Esophagus mucosa (tissue), 1 donor: ENCODE measurements at places on chromosomes 16 and 17.

DNA sequence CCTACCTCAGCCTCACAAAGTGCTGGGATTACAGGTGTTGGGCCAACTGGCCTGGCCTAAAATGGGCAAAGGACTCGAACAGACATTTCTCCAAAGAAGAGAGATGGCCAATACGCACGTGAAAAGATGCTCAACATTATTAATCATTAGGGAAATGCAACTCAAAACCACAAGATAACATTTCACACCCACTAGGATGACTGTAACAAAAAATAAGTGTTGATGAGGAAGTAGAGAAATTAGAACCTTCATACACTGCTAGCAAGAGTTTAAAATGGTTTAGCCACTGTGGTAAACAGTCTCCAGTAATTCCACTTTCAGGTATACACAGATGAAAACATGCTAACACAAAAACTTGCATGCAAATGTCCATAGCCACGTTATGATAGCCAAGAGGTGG, 5.7 kb downstream of the TMED6 start:
- no peak for ATAC-seq

- no peak for ATAC-seq
Measured at GRCh38 chr16:63447121-63447520, 1410.9 kb upstream of the CDH8 start.

- ATAC-seq, result no peak
Measured at GRCh38 chr16:67167588-67167987, 2.8 kb upstream of the NOL3 start.

GRCh38 chr17:83192161-83192788, 112.9 kb downstream of the METRNL start:
- peak; percentile 7 for ATAC-seq

- no peak for ATAC-seq
Measured at GRCh38 chr17:20214794-20215193, 205.6 kb downstream of the SPECC1 start.

- ATAC-seq, result no peak
Measured at GRCh38 chr16:12124742-12125141, 148.2 kb downstream of the SNX29 start.

- ATAC-seq, result no peak
Measured at GRCh38 chr16:4114257-4115208, 1.7 kb downstream of the ADCY9 start.

DNA sequence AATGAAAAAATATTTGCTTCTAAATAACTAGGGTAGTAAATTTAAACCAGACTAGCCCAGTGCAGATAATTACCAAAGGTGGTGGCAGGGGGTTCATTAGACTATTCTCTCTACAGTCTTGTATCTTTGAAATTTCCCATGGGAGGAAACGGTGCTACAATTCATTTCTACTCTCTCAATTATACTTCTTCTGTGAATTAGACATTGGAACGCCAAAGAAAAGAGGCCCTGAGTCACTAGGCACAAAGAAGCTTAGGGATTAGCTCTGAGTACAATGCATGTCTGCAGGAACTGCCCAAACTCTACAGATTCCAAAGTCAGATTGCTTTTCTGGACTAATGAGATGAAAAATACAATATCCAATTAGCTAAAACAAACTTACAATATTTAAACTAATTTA, 30.7 kb upstream of the ARL6IP1 start:
- peak; percentile 32 for ATAC-seq

DNA sequence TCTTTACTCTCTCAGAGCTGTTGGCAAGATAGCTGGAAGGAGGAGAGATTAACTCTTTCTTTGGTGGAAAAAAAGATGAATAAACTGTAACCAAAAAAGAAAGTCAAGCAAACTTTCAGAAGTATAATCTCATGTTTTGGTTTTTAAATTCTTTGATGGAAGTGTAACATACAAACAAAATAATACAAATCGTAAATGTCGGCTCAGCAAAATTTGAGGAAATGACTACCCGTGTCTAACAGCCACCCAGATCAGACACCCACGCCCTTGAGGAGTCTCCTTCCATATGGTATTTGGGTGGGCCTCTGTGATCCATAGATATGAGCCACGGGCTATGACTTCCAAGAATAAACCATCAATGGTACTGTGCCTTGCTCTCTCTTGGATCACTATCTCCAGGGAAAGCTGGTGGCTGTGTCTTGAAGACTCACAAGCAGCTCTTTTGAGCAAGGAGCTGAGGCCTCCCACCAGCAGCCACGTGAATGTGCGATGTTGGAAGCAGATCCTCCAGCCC, 9.6 kb upstream of the CD300C start:
- no peak for ATAC-seq

DNA sequence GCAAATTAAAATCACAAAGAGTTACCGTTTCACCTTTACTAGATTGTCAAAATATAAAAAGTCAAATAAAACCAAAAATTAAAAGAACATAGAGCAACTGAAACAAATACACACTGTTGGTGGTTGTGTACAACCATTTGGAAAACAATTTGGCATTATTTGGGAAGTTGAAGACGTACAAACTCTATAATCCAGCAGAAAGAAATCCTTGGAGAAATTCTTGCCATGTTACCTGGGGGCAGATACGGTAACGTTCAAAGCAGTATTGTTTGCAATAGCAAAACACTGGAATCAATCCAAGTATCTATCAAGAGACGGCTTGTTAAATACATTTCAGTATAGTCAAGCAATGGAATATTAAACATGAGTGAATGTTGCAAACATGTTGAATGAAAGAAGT, 56.7 kb downstream of the TBX4 start:
- ATAC-seq, result no peak

DNA sequence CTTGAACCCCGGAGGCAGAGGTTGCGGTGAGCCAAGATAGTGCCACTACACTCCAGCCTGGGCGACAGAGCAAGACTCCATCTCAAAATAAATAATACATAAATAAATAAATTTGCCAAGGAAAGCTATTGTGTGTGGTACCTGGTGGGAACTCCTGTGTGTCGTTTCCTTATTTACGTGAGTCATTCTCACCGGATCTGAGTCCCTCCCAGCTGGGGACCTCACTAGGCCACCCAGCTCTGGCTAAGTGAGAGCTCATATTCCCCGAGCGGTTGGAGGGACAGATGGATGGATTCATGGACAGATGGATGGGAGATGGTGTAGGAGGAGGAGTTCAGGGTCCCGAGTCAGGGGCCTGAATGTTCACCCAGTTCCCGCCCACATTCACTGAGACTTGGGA, 22.9 kb upstream of the C1QL1 start:
- no peak for ATAC-seq

DNA sequence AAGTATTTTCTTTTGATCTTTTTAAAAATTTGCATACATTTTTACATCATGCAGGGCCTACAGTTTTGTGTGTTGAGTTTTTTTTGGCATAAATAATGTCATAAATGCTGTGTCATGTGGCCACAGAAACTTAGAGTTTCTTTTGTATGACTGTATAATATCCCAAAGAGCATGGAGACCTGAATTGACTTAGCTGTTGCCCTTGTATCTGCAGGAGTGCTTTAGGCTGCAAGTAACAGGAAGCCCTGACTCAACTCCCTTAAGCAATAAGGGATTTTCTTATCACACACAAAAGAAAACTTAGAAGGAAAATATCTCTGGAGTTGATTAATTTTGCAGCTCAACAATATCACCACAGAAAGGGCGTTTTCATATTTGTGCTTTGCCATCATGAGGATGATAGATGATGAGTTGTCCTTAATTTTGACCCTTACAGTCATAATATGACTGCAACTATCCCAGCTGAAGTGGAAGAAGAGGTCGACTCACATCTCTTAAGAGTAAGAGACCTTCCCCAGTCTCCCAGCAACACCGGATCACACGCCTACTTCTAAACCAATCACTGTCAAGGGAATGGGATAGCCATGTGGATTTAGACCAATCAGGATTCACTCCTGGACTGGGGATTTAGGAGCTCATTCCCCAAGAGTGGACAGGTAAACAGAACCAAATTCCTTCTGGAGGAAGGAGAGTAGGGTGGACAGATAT, 138.9 kb downstream of the GSG1L start:
- ATAC-seq, result no peak

DNA sequence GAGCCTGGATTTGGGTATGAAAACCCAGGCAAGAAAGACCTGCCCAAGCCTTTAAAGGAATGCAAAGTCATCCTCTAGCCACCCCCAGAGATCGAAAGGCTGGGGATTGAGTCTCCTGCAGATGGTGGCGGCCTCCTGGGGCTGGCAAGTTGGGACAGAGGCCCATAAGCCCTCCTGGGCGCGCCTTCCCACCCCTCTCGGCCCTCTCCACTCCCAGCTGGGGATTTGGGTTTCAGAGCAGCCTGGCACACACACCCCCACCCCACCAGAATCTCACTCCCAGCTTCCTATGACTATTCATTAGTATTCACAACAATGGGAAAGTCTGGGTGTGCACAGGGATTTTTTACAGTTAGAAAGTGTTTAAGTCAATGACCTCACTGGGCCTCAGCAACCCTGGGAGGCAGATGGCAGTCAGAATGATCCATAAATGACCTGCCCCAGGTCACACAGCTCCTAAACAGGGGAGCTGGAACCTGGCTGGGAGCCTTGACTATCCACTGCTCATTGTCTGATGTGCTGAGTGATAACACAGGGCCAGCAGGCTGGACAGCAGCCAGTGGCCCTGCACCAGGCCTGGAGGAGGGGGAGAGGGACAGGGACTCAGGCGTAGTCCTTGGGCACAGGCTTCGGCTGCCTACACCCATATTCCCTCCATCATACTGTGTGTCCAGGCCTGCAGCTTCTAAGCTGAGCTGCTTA, 12.1 kb downstream of the NHERF1 start:
- peak; percentile 67 for ATAC-seq

DNA sequence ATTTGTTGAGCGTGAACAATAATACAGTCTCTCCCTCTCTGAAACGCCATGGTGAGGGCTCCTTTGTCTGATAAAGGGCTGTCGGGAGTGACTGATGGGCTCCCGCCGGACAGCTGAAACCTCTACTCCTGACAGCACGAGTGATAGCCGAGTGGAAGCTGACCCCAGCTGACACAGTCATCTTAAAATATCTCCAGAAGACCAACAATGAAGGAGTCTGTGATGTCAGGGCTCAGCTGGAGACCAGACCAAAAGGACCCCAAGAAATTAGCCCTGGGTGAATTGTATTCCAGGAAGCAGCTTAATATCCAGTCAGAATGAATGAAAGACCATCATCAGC, 22.4 kb downstream of the CCDC182 start:
- no peak for ATAC-seq

DNA sequence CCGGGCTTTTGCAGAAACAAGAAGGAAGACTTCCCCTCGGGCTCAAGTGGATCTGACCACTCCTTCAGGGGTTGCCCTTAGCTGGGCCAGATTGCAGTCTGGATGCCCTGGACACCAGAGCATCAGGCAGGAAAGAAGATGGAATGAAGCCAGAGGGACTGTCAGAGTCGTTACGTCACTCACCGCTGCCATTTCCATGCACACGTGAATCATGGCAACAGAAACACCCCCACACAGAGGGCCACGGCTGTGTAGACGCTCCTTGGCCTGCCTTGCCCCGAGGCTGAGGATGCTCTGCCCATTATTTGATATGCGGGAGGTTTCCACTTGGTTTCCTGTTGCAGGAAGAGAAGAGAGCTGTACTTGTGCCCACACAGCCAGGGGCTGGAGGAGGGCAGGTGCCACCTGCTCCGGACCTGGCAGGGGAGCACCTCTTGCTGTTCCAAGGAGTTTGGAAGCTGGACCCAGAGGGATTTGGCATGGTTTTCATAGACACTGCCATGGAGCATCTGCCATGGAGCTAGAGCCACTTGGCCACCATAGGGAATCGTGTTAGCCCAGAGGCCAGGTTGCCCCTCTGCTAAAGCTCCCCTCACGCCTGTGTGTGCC, 29.4 kb downstream of the RBFOX3 start:
- ATAC-seq, result no peak

DNA sequence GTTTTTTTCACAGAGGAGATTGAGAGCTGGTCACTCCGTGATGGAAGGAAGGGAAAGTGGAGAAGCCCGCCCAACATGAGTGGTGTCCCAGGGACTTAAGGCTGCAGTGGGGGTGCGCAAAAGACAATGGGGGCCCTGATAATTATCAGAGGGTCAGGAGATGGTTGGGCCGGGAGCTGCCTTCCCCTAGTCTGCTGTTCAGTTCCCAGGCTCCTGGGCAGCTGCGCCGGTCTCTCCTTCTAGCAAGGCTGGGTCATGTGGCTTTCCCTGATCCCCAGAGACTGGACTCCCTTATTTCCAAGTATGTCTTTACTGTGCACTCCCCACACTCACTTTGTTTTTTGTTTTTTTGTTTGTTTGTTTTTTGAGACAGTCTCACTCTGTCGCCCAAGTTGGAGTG, 16.2 kb downstream of the CYGB start:
- no peak for ATAC-seq

GRCh38 chr17:79829004-79829403, 10.2 kb downstream of the CBX4 start:
- ATAC-seq, result no peak

- ATAC-seq, result no peak
Measured at GRCh38 chr17:76982408-76983074, 114.3 kb downstream of the MGAT5B start.

DNA sequence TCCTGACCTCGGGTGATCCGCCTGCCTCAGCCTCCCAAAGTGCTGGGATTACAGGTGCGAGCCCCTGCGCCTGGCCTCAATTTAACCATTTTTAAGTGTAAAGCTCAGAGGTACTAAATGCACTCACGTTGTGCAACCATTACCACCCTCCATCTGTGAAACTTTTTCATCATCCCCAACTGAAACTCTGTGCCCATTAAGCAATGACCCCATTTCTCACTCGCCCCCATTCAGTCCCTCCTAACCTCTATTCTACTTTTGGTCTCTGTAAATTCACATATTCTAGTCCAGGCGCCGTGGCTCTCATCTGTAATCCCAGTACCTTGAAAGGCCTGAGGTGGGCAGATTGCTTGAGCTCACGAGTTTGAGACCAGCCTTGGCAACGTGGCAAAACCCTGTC, 8.3 kb upstream of the SPNS3 start:
- ATAC-seq, result no peak

DNA sequence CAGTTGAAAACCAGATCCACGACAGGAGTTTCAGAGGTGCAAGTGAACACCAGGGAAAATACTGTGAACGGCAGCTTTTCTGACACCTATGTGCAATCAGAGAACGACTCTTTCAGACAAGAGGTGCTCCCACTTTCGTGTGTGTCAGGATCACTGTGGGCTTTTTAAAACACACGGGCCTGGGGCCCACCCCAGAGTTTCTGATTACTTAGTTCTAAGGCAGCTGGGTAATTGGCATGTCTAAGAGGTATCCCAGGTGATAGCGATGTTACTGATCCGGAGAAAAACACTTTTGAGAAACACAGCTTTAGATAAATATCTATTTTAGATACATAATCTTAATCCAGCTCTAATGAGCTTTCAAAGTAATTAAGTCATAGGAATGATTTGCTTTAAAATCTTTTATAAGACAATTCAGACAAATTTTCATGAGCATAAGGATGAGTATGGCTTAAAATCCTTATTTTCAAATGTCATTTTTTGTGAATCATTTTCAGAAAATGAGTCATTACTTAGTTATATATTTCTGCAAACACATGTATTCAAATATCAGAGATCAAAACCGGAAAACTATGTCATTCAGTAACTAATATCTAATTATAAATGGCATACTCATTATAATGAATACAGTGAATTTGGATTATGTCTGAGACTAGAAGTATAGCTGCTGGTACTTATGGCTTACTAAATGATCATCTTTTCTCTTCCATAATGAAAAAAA, 217.9 kb upstream of the PSMD7 start:
- no peak for ATAC-seq

- peak; percentile 66 for ATAC-seq
Measured at GRCh38 chr17:29615492-29616299, 7.0 kb downstream of the CORO6 start.
